CD4-positive, CD25-positive, alpha-beta regulatory T cell (primary cell): ENCODE measurements at places on chromosomes 7 and 10.
A peak's percentile ranks its signal among the peaks of the same experiment; 100 is the strongest.

DNA sequence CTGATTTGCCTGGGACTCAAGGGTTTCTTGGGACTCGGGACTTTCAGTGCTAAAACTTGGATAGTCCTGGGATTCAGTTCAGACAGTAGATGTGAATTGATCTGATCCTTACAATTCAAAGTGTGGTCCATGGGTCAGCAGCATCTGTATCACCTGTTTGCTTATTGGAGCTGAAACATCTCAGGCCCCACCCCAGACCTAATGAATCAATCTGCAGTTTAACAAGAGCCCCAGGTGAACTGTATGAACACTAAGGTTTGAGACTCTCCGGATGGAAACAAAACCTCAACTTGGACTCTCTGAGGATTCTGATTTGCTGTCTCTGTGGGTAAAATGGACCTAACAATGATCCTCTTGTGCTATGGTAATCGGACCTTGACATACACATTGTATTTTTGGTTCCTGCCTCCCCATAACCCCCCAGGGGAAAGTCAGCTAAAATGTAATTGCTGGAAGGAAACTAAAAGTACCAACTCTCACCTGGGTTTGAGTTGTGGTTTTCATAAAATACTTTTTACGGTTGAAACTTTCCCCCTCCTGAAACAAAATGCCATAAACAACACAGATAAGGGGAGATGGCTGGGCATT lies 11.7 kb downstream of the CYP26A1 start:
- DNase-seq: no peak

GRCh38 chr10:69061305-69062161 lies 26.4 kb upstream of the SRGN start:
- DNase-seq: peak; percentile 40

DNA sequence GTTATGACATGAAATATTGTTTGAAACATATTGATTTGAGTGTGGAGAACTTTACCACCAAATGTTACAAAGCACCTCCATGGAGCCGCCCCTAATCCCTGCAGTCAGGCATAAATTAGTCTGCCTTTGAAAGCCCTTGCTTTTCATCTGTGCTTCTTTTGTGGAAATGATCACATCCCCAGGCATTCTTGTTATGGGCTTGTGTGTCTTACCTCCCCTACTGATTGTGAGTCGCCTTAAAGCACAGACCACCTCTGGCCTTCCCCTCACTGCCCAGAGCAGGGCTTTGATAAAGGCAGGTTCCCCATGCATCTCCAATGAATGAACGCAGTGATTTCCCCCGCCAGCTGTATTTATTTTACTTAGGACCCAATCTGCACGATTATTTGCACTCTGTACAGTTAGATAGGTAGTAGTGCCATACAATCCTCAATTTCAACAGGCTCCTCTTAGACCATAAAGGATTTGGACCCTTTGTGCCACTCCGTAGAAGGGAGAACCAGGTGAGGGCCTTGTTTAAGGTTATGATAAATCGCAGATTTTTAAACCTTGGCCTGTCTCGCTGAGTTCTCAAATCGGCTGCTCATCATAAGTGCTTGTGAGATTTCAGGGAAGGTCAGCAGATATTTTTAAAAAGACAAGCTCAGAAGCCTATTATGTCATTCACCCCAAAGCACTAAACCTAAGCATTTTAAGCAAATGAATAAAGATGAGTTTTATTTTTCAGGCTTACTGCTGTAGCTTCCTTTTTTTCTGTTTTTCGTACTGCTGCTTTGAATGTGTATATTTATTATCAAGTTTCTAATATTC lies 107.8 kb downstream of the CUBN start:
- DNase-seq: no peak

GRCh38 chr7:127609297-127609696 lies 8.6 kb downstream of the PAX4 start:
- DNase-seq: no peak

- no peak for DNase-seq
Measured at GRCh38 chr10:112713411-112713810, 236.6 kb upstream of the TCF7L2 start.

- peak; percentile 45 for DNase-seq
Measured at GRCh38 chr7:100896732-100897608, 1.3 kb upstream of the ACHE start.

DNA sequence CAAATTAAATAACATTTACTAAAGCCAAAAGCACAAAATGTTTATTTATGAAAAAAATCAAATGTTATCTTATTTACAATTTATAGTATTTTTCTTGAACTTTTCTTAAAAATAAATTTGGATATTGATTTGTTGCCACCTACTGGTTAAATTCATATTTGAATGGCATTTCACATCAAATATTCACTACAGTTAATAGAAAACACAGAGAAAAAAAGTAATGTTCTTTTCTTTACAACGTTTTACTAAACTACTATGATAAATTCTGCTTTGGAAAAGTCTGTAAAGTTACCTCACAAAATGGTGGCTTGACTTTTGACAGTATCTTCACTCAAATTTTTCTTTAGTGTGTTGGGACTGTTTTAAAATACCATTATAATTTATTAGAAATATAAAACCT lies 52.7 kb downstream of the SRPK2 start:
- DNase-seq: peak; percentile 61

GRCh38 chr10:81306971-81307782 lies 567.8 kb upstream of the NRG3 start:
- no peak for DNase-seq

DNA sequence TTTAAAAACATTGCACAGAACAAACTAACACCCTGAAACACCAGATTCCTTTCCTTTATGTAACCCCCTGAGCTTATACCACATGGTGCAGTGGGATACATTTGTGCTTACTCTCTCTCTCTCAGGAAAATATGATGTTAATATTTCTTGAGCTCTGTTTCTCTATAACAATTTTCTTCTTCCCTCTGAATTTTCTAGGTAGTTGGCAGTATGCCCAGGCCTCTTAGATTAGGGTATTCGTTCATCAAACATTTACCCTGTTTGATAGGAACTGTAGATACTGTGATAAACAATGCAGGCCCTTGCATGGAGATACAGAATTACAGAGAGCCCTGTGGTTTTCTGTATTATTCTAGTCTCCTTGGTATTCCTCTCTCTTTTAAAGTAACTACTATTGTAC lies 567.8 kb downstream of the IPMK start:
- DNase-seq: no peak

DNA sequence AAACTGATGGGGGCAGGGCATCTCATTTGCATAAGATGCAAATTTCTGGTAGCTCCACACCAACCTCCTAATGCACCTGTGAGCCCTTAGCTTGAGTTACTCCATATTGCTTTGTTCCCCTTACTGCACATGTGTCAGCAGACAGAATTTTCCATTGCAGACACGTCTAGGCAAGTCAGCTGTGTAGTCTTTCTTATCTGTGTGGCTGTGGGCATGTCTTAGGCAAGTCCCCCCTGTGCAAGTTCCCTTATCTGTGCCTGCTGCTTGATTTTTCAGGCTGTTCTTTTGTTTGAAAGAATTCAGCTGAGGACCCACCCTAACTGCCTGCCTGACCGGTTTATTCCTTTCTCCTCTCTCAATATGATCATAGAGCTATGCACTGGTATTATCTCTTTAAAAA lies 28.5 kb upstream of the TRIM24 start:
- DNase-seq: no peak

DNA sequence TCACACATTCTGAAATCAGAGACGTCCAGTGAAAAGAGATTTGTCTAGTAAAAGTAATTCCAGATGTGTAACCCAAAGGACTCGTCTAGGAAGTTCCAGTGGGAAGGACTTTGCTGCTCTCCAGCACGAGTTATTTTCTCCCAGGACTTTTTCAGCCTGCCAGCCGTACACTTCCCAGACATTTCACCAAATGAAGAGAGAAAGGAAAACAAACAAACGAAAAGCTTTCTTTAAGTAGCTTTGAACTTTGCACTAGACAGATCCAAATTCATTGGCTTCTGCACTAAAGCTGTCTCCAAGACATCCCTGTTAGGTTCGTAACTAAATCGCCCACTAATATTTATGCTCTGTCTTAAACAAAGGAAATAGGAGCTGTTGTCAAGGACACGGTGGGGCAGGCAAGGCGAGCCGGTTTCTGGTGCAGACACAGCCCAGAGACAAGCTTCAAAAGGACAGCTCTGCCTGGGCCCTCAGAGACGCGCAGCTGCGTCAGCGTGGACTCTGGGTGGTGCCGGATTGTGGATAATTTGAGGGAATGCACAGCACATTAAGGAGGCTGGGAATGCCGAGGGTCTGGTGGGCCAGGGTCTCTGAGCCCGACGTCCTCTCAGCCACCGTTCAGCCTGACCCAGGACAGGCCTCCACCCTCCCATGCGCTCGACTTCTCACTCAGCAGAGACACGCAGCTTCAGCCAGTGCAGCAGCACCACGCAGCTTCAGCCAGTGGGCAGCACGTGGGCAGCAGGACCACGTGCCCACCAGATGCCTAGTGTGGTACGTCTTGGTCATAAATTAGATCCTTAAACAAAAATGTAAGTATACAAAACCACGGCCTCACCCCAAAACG lies 64.1 kb upstream of the INSIG1 start:
- DNase-seq: no peak

DNA sequence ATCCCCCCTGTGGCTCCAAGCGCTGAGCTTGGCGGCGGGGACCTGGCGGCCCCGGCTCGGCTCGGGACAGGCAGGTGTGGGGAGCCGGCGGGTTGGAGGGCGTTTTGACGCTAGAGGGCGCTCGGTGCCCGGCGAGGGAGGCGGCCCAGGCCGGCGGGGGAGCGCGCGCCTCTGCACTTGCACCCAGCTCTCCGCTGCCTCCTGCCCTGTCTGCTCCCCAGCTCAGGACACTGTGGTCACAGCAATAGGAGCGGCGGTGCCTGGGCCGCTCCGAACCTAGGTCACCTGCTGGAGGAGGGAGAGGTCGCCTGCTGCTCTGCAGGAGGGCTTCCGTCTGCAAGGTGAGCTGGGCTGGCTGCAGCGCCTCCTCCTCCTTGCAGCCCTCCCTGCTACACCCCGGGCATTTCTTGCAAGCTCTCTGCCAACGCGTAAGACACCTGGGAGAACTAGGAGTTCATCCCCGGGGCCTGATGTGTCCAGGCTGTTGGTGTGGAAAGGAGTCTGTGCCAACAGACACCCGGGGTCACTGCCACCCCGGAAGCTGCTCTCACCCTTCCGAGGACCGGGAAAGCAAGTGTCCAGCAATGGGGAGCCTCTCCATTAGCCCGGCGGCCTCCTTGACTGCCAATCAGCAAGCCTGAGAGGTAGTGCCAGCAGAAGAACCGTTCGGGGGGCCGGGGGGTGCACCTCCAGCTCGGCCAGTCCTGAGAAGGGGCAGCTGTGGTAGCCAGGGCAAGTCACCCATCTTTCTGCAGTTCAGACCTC lies 620.4 kb downstream of the GALNT17 start:
- no peak for DNase-seq

DNA sequence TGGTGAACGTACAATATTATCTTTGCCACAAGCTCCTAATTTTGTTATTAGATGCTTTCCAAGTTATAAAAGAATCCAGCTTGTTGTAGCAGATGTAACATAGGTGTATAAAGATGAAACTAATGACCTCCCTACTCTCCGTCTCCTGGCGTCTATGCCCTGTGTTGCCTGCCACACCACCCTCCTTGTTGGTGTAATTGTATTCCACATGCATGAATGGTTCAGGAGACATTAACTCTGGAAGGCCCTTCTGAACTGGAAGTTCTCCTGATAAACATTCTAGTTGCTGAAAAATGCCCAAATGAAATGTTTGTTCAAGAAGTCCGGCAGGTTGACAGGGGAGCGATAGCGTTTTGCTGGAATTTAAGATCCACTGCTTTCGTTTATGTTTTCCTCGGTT lies 53.9 kb upstream of the SEPHS1 start:
- DNase-seq: no peak

GRCh38 chr10:13789448-13789829 lies 202.7 kb downstream of the PRPF18 start:
- no peak for DNase-seq

- no peak for DNase-seq
Measured at GRCh38 chr10:88080213-88080612, 216.8 kb downstream of the PTEN start.

DNA sequence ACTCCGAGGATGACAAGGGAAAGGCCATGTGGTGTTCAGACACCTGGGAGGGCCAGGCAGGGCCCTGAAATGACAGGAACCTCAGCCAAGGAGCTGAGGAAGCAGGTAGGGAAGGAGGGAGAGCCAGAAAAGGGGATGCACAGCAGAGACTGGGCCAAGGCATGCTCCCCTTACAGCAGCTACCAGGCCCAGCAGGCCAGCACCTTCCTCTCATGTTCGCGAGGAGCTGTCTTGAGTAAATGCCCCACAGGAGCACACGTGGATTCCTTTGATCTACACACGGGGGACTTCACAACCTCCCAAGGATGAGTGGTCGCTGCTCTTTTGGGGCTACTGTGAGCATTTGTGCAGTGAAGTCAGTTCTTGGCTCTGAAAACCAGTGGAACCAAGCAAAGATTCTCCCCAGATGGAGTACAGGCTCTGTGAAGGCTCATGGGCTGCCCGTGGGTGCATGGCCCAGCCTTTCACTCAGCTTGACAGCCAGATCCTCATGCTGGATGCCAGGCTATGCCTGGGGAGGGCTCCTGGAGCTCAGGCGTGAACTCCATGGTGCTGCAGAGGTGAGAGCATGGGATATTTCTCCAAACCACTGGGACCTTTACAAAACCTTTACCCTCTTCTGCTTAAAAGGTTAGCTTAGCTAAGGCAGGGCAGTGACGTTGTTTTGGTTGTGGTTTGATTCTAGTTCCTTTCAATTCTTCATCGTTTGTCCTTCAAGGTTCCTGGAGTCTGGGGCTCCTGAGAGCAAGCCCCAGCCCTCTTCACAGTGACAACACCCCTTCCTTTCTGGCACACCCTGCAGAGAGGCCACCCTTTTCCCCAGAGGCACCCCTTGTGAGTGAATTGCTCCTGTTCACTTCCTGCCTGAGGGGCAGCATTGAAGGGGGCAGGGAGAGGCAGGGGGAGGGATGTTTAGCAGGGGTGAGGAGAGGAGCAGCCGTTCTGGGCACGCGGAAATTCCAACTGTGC lies 74.2 kb upstream of the ZPBP start:
- peak; percentile 16 for DNase-seq

DNA sequence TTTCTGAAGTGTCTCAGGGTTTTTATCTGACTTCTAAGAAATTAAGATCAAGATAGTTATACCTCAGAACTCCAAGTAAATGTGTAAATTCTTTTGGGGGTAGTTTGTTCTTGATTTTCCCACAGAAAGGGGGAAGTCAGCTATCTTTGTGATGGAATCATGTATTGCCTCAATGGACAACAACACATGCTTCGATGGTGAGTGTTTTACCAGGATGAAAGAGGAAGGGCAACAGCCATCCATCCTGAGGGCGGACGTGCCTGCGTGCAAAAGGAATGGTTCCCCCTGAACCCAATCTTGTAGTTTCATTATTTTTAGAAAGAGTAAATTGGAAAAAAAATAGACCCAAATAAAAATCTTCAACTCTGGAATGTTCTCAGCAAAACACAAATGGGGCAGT lies 67.2 kb upstream of the ZPBP start:
- DNase-seq: no peak

GRCh38 chr7:38950309-38950708 lies 27.4 kb upstream of the POU6F2 start:
- no peak for DNase-seq

- DNase-seq: no peak
Measured at GRCh38 chr7:30157204-30157603, 22.4 kb downstream of the MTURN start.
